ENCODE measurements at places on chromosomes 2 and 18.

DNA sequence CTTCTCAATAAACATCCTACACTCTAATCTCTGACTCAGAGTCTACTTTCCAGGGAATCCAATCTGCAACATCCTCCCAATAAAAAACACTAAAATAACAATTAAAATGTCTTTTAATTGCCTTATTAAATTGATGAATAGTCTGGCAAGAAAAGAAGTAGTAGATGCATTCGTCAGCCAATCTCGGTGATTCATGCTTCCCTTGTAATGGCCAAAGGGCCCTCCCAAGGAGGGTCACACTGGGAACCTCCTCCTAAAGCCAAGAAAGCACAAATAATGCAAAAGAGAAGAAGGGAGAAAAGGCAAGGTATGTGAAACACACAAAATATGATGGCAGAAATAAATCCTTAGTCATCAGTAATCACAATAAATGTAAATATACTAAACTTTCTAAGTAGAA lies 16.8 kb downstream of the ST8SIA5 start:
- DNase-seq: no peak

GRCh38 chr18:42163321-42163720 lies 208.3 kb downstream of the PIK3C3 start:
- no peak for DNase-seq

DNA sequence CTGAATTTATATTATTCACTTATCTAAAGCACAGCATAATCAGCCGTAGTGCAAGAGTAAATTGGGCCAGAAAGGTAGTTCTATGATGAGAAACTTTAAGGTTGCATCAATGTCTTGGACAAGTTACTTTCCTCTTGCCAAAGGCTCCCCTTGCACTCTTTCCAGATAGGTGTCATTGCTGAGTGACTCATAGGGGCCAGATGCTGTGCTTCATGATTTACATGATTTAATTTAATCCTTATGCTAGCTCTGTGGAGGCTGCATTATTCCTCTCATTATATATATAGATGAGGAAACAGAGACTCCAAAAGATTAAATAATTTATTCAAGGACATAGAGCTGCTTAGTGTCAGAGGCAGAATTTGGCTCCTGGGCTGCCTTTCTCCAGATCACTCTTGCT lies 5.0 kb downstream of the CFAP221 start:
- no peak for DNase-seq

DNA sequence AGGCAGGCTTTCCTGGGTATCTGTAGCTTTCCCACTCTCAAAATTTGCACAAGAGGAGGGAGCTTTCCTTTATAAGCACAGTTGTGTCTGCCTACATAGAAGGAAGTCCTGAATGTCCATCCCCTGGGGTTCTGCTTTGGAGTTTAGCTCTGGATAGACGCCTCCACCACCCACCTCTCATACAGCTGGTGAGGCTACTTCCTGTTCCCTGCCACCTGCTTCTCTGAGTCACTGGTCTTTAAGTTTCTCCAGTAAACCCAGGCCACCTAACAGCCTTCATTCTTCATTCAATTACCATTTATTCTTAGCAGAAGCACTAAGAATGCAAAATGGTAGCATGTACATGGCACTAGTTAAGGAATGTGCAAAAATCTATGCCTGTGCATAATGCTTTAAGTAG lies 407.8 kb downstream of the CDH2 start:
- no peak for DNase-seq

- DNase-seq: no peak
Observed at GRCh38 chr18:21741562-21742314, 1.1 kb downstream of the MIB1 start.

DNA sequence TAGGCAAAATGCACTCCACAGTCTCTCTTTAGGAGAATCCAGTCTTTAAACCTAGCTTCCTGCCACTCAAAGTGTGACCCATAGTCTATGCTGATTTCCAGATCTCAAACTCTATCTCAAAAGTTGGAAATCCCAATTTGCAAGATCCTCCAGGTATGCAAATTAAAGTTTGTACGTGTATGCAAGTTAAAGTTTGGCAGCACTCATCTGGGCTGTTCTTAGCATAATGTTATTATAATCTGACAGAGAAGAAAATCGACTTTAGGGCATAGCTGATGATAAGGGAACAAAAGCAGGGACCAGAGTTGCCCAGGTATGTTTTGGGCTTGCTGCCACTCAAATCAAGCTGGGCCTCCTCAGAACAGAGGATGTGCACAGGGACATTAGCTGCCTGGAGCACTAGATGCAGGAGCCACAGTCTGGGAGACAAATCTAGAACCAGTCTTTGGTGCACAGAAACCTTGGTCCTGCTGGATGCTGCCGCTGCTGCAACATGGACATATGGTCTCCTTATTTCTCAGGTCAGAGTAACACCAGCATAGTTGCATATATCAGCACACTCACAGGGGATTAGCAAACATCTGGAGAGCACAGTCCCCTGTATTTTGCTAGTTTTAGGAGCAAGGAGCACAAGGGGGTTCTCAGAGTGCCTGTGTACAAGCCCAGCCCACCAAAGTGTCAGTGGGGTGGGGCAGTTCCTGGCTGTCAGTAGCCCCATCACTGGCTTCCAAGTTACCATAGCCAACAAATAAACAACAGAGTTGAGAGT lies 242.6 kb downstream of the TTC32 start:
- DNase-seq: no peak

- no peak for DNase-seq
Observed at GRCh38 chr2:33204945-33205344, 258.2 kb downstream of the LTBP1 start.
